ENCODE measurements at places on chromosomes 12 and 14. TPM values are rescaled to one million over a fixed set of nuclear protein-coding genes. Genes with fewer than 3 reads are reported as not detected.

DNA sequence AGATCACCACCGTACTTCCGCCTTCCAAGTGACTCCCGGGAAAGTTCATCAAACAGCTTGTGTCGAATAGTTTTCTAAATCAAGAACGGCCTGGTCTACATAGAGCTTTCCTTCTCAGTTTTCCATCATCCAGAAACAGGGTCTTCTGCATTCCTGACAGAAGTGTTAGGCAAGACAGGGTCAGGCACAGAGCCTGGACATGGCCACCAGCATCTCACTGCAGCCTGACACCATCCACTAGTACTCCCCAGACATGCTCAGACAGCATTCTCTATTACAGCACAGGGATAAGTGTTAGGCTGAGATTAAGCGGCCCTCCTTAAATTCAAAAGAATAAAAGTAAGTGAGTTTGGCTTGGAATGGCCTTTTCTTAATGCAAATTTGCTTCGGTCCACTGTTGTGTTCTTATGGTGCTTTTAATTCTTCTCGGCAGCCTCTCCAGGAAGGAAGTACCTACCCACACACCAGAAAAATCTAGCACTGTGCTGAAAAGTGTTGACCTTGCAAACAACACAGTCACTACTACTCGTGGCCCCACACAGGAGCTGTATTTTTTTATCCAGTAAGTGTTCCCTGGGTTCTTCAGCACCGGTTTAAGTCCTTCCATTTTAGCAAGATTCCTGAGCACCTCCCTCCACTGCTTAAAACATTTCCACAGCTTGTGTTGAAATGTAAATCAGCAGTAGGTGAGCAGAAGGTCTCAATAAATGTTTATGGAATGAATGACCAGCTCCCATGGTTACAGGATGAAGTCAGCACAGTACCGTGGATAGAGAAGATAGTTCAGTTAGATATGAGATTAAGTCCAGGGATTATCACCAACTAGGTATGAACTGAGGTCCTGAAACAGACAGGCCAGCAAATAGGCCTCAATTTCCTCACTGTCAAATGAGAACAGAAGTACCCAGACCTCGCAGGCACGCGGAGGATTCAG is 44.1 kb downstream of the SETD3 start:
- DNase-seq: no peak

DNA sequence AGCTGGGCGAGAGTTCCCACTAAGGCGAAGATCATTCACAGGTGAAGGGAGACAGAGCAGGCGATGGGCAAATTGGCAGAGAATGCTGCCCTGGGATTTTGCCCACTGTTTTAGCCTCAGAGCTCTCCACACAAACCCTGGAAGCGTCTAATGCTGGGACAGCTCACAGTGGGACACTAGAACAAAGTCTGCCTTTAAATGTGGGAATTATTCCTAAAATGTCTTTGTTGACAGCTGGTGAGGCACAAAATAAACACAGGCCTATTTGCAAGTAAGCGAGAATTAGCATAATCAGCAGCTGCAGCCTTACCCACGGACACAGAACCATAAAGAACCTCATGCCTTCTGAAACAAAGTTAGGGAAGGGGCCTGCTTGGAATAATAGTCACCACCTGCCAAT is 824.5 kb downstream of the AACS start:
- no peak for DNase-seq

GRCh38 chr12:90757957-90758356 is 197.0 kb downstream of the CCER1 start:
- no peak for DNase-seq

DNA sequence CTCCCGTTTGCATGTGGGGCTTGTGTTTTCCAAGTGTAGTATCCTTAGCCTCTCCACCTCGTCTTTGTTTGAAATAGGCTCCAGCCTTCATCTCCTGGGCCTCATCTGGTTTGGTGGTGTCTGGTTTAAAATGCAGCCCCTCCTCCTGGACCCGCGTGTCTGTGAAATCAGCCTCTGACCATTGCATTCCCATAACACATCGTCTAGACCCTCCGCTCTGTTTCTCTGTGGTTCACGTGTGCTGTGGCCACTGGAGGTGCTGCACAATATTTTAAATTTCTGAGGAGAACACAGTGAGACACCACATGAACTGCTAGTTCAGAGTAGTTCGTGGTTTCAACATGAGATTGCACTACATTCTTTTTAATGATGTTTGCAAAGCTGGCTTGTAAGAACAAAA is 35.6 kb downstream of the UBE3B start:
- no peak for DNase-seq

- DNase-seq: no peak
Measured at GRCh38 chr12:46835785-46836184, 10.0 kb upstream of the SLC38A4 start.

GRCh38 chr14:87014856-87015255 is 978.1 kb downstream of the GALC start:
- DNase-seq: no peak

- DNase-seq: no peak
Measured at GRCh38 chr12:87469295-87469694, 559.9 kb downstream of the C12orf50 start.

DNA sequence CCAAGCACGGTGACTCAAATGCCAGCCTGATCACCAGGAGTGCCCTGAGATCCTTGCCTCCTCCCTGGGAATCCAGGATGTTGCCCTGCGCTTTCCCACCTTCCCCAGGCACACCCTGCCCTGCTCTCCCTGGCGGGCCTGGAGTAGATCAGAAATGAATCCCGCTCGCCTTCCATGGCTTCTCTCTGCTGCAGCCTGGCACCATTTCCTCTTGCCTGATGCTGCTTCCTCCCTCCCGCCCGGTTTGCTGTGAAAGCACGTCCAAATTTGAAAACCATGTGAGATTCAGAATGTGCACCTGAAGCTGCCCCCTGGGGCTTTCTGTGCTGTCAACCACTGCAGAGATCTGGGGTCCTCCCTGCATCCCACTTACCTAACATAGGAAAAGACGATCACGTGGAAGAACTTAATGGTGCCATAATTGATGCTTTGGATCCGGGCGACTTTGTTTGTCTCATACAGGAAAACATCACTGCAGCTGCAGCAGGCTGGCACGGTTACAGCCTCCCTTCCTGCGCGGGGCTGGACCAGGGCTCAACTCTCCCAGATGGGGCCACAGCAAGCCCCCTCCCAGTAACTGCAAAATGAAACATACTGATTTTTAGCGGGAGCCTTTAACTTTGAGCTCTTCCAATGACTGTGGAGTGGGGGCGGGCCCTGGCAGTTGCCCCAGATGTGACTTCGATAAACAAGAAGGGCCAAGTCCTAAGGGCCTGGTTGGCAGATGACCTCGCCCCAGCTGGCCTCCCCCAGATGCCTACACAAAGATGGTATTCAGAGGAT is 24.9 kb upstream of the C12orf76 start:
- peak; percentile 85 for DNase-seq

DNA sequence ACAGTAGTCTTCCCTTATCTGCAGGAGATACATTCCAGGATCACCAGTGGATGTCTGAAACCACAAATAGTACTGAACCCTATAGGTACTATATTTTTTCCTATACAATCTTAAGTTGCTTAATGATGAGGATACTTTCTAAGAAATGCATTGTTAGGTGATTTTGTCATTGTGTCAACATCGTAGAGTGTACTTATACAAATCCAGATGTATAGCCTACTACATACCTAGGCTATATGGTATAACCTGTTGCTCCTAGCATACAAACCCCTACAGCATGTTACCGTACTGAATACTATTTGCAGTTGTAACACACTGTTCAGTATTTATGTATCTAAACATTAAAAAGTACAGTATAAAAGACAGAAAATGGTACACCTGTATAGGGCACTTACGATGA is 165.9 kb downstream of the SLC35F4 start:
- no peak for DNase-seq

GRCh38 chr12:106342397-106343213 is 14.9 kb upstream of the POLR3B start:
- DNase-seq: peak; percentile 96

FAM186B gene
- 0.14 TPM for total RNA-seq

SLC6A13 gene
- not detected for total RNA-seq

RPL10L gene
- not detected for total RNA-seq

ZFP36L1 gene
- total RNA-seq: 311 TPM

CFAP251 gene
- total RNA-seq: 1.9 TPM

HSP90AA1 gene
- 274 TPM for total RNA-seq
